AG04450 (cell line): ENCODE measurements at places on chromosomes 5 and 9. TPM values are rescaled to one million over a fixed set of nuclear protein-coding genes. Genes with fewer than 3 reads are reported as not detected.

SPRY4 gene
- 8.7 and 11.9 TPM in 2 replicates for polyA plus RNA-seq

FOXD4L5 gene
- not detected in 2 replicates for polyA plus RNA-seq

PTGS1 gene
- polyA plus RNA-seq, result 78.3 and 83.1 TPM in 2 replicates

ASPN gene
- polyA plus RNA-seq, result 0.92 and 1.1 TPM in 2 replicates

NOXA1 gene
- 0.06 and 0.09 TPM in 2 replicates for polyA plus RNA-seq

GHR gene
- 0.48 and 0.63 TPM in 2 replicates for polyA plus RNA-seq

NME5 gene
- 0.35 and 0.43 TPM in 2 replicates for polyA plus RNA-seq

GRCh38 chr5:53882006-53882675 is 321.7 kb downstream of the NDUFS4 start:
- DNase-seq, result no peak

DNA sequence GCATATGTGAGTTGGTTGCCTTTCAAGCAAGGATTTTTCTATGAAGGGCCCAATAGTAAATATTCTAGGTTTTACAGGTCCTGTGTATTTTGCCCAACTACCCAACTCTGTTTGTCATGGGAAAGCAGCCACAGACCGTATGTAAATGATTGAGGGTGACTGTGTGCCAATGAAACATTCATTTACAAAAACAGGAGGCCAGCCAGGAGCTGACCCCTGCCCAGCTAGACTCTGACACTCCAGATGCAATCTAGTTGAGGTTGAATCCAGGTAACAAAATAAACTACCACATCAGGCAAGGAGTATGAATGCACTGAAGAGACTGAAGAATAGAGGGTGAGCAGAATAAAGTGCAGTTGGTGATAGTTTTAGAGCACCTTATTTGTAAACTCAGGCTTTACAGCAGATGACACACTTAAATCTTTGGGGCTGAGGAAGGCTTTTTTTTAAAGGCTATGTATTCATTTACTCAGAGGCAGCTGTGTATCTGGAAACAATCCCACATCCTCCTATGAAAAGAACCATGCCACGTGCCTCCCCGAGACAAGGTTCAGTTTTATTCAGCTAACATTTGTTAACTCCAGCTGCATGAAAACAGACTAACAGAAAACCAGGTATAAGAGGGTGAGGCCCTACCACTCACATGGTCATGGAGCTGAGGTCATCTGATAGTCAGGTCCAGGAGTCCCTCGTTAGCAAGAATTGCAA is 60.7 kb downstream of the SLC1A1 start:
- no peak for DNase-seq

DNA sequence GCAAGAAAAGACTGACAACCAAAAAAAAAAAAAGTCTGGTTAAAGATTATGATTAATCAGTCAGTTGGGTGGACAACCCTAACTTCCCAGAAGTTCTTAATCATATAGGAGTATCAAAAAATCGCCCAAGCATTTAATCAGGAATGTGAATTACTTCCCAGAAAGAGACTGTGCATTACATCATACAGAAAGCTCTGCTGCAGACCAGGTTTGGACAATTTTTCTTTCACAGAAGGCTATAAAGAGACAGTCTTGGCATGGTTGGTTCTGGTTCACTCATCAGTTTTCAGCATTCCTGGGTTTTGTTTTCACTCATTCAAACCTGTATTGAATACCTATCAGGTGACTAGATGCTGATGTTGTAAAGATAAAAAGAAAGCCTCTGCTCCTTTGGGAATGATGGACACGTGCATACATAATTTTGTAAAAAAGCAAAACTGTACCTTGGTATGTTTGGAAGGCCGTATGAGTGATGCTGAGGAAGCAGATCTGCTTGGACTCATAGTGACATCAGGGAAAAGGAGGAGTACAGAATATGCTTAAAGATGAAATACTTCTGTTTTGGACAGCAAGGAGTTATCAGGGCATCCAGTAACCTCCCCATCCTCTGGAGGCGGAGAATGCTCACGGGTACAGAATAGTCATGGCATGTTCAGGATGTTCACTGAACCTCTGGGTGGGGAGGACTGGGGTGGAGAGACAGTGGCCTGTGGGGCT is 178.4 kb downstream of the GNA14 start:
- DNase-seq, result no peak

GRCh38 chr5:16115140-16115539 is 64.5 kb downstream of the MARCHF11 start:
- no peak for DNase-seq

- DNase-seq, result no peak
These were observed 112.6 kb downstream of the SAXO1 start for GRCh38 chr9:18920141-18921084.
